ENCODE measurements at places on chromosomes 2 and 18. TPM values are rescaled to one million over a fixed set of nuclear protein-coding genes. Genes with fewer than 3 reads are reported as not detected.

DNA sequence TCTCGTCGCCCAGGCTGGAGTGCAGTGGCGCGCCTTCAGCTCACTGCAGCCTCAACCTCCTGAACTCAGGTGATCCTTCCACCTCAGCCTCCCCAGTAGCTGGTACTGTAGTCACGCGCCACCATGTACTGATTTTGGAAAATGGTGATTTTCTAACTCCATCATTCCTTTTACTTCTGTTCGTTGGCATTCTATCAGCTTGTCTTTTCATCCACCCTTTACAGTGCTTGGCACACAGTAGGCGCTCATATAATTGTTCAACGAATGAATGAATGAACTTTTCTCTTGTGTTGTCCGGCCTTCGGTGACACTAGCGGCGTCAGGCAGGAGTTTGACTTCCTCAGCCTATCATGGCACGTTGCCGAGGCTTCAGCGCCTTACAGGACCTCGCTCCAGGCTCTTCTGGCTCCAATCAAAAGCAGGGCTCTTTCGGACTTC lies 373 bp upstream of the MTHFD2 start:
- DNase-seq, result no peak
- peaks cover 34% of the 10 kb centered on the region for H3K4me1 ChIP-seq

GRCh38 chr18:12608301-12608700 lies 49.6 kb downstream of the SPIRE1 start:
- no peaks in the 10 kb centered on the region for H3K36me3 ChIP-seq
- peaks cover 20% of the 10 kb centered on the region for H3K4me1 ChIP-seq
- H3K27ac ChIP-seq, result peak overlapping the region; percentile 82
- H3K4me3 ChIP-seq, result no peak overlapping the region
- no peak for DNase-seq

DNA sequence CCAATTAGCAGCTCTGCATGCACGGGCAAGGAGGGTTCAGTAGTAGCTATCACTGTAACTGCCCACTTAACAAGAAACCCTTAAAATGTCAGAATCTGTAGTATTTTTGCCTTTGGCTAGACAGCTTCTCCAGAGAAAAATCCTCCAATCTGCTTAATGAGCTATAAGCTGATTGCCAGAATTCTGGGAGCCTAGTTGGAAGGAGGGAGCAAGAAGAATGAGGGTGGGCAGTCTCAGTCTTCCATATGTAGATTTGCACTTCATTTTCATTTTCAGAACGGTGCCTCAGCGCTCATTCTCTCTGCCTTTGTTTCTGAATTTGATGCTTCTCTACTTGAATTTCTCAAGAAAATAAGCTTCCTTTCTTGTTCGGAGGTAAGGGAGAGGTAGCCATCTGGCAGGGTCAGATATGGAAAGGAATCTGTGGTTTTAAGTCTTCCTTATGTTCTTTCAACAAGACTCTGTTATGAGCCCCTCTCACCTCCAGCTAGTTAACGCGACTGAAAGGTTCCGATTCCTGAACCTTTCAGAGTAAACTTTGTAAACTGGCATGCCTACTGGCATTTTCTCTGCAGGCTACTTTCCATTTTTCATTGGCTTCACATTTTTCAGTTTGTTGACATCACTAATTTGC lies 53.5 kb downstream of the HNRNPLL start:
- no peak for DNase-seq
- no peaks in the 10 kb centered on the region for H3K4me1 ChIP-seq
- H3K36me3 ChIP-seq, result peaks cover 6% of the 10 kb centered on the region
- H3K27me3 ChIP-seq, result no peaks in the 10 kb centered on the region
- no peak overlapping the region for H3K4me3 ChIP-seq

- H3K27ac ChIP-seq, result peak overlapping the region; percentile 33
- no peak overlapping the region for H3K4me3 ChIP-seq
- peaks cover 58% of the 10 kb centered on the region for H3K4me1 ChIP-seq
- H3K27me3 ChIP-seq, result no peaks in the 10 kb centered on the region
Measured at GRCh38 chr2:74025971-74026612, 41.4 kb downstream of the TET3 start.

GRCh38 chr2:21263622-21264021 lies 139.9 kb downstream of the TDRD15 start:
- no peak overlapping the region for H3K27ac ChIP-seq
- no peaks in the 10 kb centered on the region for H3K4me1 ChIP-seq
- no peaks in the 10 kb centered on the region for H3K36me3 ChIP-seq
- no peaks in the 10 kb centered on the region for H3K27me3 ChIP-seq
- H3K4me3 ChIP-seq, result no peak overlapping the region

DNA sequence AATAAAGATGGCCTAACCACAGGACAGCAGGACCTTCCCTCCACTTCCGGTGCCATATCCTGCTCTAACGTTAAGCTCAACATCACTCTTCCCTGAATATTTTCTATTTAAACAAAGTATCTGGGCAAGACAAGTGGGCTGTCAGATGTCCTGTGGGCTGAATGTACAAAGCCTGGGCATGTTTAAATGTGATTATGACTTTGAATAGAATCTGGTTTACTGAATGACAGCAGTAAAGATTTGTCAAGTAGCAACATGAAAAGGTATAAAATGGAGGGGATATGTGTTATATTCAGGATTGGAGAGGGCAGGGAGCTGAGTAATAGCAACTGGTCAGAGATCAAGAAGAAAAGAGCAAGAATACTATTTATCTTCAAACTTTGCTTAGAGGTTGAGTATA lies 540.9 kb downstream of the NRXN1 start:
- H3K27me3 ChIP-seq, result no peaks in the 10 kb centered on the region
- peaks cover 8% of the 10 kb centered on the region for H3K4me1 ChIP-seq
- no peak overlapping the region for H3K27ac ChIP-seq
- no peak for DNase-seq

DNA sequence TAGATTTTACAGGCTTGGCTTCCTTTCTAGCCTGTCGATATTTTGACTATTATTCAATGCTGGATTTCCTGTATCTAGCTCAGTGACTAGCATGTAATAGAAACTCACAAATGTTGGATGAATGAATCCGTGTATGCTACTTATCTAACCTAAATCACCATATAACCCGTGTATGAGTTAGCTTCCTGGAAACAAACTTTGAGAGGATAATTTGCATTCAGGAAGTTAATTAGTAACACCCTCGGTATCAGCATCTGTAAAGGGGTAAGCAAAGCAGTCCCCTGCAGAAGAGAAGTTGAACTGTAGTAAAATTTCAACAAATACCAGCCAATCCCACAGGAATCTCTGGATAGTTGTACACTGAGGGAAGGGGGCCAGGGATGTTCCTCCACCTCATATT lies 269.4 kb upstream of the LRATD1 start:
- no peaks in the 10 kb centered on the region for H3K36me3 ChIP-seq
- no peaks in the 10 kb centered on the region for H3K27me3 ChIP-seq
- no peak for DNase-seq

- H3K4me1 ChIP-seq, result peaks cover 14% of the 10 kb centered on the region
- no peak overlapping the region for H3K4me3 ChIP-seq
- H3K27me3 ChIP-seq, result no peaks in the 10 kb centered on the region
- H3K27ac ChIP-seq, result no peak overlapping the region
- peak; percentile 74 for DNase-seq
Measured at GRCh38 chr18:76442413-76443171, 52.5 kb downstream of the ZNF516 start.

GRCh38 chr2:182864949-182865570 lies 1.4 kb downstream of the FRZB start:
- H3K36me3 ChIP-seq, result no peaks in the 10 kb centered on the region

- peak within 1 kb of the TSS; percentile 97 for H3K4me3 ChIP-seq
- peaks cover 19% of the 10 kb centered on the region for H3K36me3 ChIP-seq
- peaks cover 67% of the 10 kb centered on the region for H3K4me1 ChIP-seq
- H3K27me3 ChIP-seq, result no peaks in the 10 kb centered on the region
Measured at GRCh38 chr2:61017556-61018317, at the start of the genes PEX13 and PUS10. PEX13 (plus strand) TSS chr2:61017720; CDS start chr2:61017760, 40 bp downstream. PUS10 (minus strand) TSS chr2:61018255; CDS start chr2:61011890, 6,365 bp downstream.

DNA sequence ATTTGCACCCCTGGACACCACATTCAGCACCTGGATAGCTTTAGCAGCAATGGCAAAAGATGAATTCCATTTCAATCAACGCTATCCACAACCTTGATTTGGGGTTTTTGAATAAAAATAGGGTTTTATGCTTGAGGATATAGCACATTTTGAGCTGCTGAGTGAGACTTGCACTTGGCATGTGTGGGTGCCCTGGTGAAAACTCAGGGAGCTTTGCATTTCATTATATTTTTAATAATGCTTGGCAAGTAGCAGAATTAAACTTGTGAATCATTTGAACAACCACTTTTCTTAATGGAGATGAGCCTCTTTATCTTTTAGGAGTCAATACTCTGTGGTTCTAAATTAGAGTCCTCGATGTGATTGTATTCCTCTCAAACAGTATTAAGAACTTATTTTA lies 252.4 kb downstream of the PLCL1 start:
- H3K27ac ChIP-seq, result no peak overlapping the region
- H3K4me3 ChIP-seq, result no peak overlapping the region
- no peaks in the 10 kb centered on the region for H3K36me3 ChIP-seq
- no peak for DNase-seq
- H3K4me1 ChIP-seq, result no peaks in the 10 kb centered on the region

- H3K4me3 ChIP-seq, result no peak overlapping the region
- no peaks in the 10 kb centered on the region for H3K4me1 ChIP-seq
- no peaks in the 10 kb centered on the region for H3K36me3 ChIP-seq
- DNase-seq, result no peak
- no peaks in the 10 kb centered on the region for H3K27me3 ChIP-seq
- peak overlapping the region; percentile 82 for H3K27ac ChIP-seq
Measured at GRCh38 chr18:76546088-76546435, 51.0 kb upstream of the ZNF516 start.

DNA sequence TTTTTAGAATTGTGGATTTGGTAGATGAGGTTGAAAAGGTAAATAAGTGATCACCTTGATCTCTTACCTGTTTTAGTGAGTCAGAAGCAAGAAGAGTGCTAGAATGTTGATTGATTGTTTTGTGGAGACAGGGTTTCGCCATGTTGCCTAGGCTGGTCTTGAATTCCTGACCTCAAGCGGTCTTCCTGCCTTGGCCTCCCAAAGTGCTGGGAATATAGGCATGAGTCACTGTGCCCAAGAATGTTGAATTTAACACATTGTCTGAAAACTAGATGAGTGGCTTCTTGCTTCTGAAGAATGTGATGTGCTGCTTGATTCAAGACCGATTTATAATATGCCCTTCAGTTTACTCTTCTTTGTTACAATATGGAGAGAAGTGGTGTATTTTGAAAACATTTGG lies 121.3 kb downstream of the FMNL2 start:
- no peaks in the 10 kb centered on the region for H3K4me1 ChIP-seq
- H3K27ac ChIP-seq, result no peak overlapping the region
- H3K36me3 ChIP-seq, result no peaks in the 10 kb centered on the region
- no peaks in the 10 kb centered on the region for H3K27me3 ChIP-seq
- H3K4me3 ChIP-seq, result no peak overlapping the region

RNU2-63P gene
- total RNA-seq, result not detected

IWS1 gene
- 37.2 TPM for total RNA-seq

UGT1A10 gene
- total RNA-seq, result not detected

CDH2 gene
- 15.0 TPM for total RNA-seq
